ENCODE measurements at places on chromosomes 7 and 10.

DNA sequence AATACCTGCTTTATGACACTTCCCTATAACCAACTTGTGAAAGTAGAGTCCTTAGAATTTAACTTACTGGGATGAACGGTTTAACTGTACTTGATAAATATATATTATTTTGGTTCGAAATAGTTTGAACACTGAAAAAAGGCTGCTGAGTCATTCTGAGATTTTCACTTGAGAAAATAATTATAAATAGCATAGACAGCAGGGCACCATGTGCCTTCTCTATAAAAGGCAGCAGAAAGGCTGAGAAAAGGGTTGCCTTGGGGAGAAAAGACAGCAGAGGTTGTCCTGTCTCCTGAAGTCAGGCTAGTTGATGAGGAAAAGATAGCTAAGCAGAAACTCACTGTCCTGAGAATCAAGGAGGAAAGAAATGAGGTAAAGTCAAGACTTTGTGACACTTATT is 92.4 kb downstream of the CTTNBP2 start:
- no peak for DNase-seq

DNA sequence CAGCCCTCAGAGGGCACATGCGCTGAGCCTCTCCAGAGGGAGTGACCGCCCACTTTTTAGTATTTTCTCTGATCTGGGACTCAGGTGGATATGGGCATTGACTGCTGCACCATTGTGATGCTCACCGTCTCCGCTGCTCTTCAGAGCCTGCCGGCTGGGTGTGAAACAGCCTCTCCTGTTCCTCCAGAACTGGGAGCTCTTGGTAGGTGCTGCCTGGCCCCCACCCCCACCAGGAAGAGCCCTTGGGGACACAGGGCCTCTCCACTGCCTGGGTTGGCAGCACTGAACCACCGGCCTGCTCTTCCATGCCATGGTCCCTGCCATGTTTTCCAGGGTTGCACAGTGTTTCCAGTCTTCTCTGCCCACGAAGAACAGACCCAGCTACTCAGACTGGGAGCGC is 36.3 kb downstream of the ARHGAP22 start:
- no peak for DNase-seq

DNA sequence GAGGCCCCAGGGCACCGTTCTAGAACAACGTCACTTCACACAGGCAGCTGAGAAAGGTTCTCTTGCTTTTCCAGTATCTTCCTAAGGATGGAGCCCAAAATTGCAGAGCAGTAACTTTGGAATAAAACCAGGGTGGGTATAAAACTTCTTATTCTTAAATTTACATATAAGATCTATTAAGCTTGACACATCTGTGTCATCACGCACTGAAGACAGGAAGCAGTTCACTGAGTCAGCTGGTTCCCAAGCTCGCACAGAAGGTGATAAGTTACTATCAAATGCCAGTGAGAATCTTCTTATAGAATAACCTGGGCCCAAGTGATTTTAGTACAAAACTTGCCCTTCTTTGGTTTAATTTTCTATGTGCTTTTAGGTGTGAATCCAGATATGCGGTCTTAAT is 70.2 kb downstream of the RABGEF1 start:
- no peak for DNase-seq

- no peak for DNase-seq
Observed at GRCh38 chr7:12884856-12885440, 197.5 kb downstream of the ARL4A start.

GRCh38 chr10:24762966-24763623 is 39.4 kb upstream of the ARHGAP21 start:
- peak; percentile 73 for DNase-seq

- no peak for DNase-seq
Observed at GRCh38 chr7:33457039-33457438, 327.7 kb downstream of the BBS9 start.

DNA sequence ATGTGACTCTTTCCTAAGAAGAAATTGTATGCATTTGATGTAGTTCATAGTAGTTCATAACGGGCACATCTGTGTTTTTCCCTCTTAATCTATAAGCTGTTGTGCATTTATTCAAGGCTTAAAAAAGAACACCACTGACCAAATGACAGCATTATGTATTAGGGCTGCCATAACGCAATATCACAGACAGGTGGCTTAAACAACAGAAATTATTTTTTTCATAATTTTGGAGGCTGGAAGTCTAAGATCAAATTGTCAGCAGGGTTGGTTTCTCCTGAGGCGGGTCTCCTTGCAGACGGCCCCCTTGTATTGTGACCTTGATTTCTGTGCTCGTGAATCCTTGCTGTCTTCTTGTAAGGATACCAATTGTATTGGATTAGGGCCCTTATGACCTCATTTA is 627 bp upstream of the SSMEM1 start:
- no peak for DNase-seq

GRCh38 chr10:114624951-114625780 is 32.9 kb downstream of the ABLIM1 start:
- no peak for DNase-seq

- DNase-seq = no peak
Observed at GRCh38 chr10:123633106-123633505, 33.0 kb upstream of the GPR26 start.

DNA sequence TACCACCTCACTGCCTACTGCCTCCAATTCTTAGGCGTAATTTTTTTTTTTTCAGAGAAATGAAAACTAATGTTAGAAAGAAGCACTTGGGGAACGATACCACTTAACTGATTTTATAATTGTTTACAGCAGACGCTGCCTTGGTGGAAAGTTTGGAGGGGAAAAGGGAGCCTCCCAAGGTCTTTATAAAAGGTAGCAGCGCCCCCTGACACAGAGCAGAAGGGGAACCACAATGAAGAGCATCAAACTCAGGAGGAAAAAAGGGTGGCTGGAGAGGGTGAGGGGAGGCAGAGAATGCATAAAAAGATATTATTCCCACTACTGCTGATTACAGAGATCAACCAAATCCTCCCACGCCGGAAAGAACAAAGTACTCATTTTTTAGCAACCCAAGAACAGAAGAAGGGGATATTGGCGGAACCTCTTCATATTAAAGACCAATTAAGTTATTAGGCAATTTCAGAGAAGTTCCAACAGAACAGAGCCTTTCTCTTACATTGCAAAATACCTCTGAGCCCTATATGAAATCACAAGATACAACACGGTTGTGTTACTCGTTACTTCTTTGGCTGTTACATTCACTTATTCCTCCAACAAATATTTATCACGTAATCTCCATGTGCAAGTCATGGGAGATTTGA is 135.8 kb downstream of the TEX36 start:
- no peak for DNase-seq

GRCh38 chr10:28314211-28314610 is 11.3 kb upstream of the MPP7 start:
- no peak for DNase-seq

GRCh38 chr7:37441386-37441760 is 7.3 kb downstream of the ELMO1 start:
- no peak for DNase-seq

- DNase-seq = no peak
Observed at GRCh38 chr7:155992107-155992506, 179.8 kb upstream of the SHH start.

GRCh38 chr10:19638182-19638895 is 177.9 kb upstream of the PLXDC2 start:
- no peak for DNase-seq

GRCh38 chr10:48459270-48460150 is 145.4 kb downstream of the ARHGAP22 start:
- DNase-seq = no peak

GRCh38 chr10:89889606-89890005 is 188.2 kb downstream of the KIF20B start:
- no peak for DNase-seq

DNA sequence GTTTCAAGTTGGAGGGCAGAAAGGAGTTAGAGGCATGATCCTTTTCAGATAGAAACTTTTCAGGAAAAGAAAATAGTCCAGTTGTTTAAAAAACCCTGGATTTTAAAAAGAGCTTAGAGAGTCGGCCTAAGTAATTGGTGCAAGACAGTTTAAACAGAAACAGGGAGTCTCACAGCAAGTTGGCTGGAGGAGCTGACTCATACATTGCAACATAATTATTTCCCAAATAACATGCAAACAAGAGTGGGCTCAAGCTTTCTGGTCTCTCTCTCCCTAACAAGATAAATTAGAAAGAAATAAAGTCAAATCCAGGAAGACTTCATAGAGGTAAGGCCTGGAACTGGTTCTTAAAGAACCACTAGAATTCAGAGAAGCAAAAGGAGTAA is 100.3 kb upstream of the AGBL3 start:
- no peak for DNase-seq

DNA sequence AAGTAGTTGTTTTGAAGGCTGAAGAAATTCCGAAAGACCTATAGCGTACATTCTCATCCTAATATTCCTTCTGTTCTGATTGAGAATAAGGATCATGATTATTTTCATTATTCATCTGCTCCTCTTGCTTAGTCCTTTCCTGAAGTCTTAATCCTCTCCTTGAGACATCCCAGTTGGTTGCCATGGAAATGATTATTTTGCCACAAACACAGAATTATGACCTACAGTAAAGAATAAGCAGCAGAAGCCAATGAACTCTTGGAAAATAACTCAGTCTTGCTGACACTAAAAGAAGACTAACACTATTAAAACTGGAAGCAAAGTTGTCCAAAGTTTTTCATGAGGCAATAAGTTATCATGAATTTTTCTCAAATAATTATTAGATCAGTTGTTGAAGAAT is 47.8 kb upstream of the JAZF1 start:
- DNase-seq = no peak

GRCh38 chr7:74400420-74401136 is 53.1 kb upstream of the GTF2IRD1 start:
- no peak for DNase-seq

- no peak for DNase-seq
Observed at GRCh38 chr10:48604039-48604990, 558 bp downstream of the ARHGAP22 start.
